ENCODE measurements at places on chromosomes 1 and 21. TPM values are rescaled to one million over a fixed set of nuclear protein-coding genes. Genes with fewer than 3 reads are reported as not detected.

The SPATA45 gene
- total RNA-seq = not detected

The GCSAML gene
- total RNA-seq = not detected

The KRTAP19-1 gene
- not detected for total RNA-seq

The THEM5 gene
- total RNA-seq = not detected

The S100A11 gene
- total RNA-seq = 65.8 TPM

- no peak for DNase-seq
Measured at GRCh38 chr1:234771642-234772344, 161.8 kb upstream of the IRF2BP2 start.

DNA sequence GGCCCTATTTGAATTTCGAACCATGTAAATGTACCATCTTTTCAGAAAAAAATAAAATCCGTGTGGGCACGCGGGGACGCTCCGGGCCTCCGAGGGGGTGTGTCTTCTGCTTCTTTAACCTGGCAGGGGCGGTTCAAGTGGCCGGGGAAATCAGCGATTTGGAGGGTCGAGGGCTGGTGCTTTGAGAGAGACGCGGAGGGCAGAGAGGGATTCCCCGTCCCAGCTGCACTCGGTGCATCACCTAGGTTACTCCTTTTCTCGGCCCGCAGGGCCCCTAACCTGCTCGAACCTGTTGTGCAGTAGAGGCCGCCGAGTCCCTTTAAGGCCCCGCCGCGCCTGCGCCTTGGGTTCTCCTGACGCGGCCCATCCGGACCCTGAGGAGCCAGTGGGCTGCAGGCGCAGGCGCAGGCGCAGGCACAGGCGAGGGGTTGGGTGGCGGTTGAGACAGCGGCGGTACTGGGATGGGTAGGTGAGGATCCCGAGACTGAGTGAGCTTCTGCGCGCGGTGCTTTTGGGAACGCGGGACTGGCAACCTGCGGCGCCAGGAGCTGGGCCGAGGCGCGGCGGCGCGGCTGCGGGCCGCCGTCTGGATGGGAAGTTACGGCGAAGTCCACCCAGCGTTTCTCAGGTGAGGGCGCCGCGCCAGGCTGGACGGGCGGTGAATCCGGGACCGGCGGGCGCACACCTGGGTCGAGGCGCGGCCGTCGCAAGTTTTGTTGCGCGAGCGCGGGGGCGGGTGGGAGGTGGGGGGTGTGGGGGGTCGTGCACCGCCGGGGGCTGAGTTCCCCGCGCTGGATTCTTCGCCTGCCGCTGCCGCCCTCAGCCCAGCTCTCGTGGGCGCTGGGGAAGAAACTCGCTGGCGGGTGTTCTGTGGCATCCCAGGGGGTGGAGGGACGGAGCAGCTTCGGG is at the start of gene NBPF3:
Gene NBPF3 (plus strand): TSS at position 417 of the 909 bp plus-strand sequence. CDS start 4,950 bp downstream, outside the sequence.
- DNase-seq = peak; percentile 94

- DNase-seq = no peak
Measured at GRCh38 chr1:56120021-56120420, 459.3 kb downstream of the PLPP3 start.

DNA sequence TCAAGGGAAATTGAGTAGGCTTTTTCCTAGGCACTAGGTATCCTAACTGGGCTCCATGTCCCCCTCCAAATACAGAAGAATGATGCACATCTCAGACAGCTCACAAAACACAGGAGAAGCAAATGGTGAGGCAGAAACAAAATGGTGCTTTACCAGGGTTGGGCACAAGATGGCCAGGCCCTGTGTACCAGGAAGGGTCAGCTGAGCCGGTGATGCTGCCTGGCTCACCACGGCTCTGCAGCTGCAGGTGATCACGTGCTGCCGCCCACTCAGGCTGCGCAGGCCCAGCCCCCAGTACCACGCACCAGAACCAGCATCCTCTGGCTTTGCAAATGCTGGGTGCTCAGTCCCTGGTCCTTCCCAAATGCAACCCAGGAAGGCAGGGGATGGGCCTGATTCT is 993 bp upstream of the DSCAM start:
- DNase-seq = no peak

- DNase-seq = no peak
Measured at GRCh38 chr1:49971088-49971487, 52.7 kb downstream of the AGBL4 start.

- DNase-seq = no peak
Measured at GRCh38 chr1:168243636-168244212, 17.9 kb downstream of the SFT2D2 start.

DNA sequence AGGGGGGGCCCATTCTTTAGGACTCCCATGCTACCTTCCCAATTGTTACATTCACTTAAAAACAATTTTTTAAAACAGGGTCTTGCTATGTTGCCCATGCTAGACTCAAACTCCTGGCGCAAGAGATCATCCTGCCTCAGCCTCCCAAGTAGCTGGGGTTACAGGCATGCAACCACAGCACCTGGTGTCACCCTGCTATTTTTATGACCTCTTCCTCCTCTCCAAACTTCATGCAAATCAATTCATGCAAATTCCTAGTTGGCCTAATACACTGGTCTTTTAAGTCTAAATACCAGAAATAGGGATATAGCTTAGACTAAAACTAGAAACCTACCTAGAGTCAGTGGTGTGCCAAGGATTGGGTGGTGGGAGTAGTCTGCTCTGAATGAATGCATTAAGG is 30.1 kb downstream of the CDKN2C start:
- no peak for DNase-seq

- no peak for DNase-seq
Measured at GRCh38 chr1:30329802-30330557, 393.4 kb downstream of the MATN1 start.

GRCh38 chr21:17491716-17492414 is 21.0 kb upstream of the CXADR start:
- DNase-seq = no peak

GRCh38 chr21:39575775-39576174 is 37.0 kb upstream of the B3GALT5 start:
- no peak for DNase-seq

- DNase-seq = no peak
Measured at GRCh38 chr1:168164771-168165170, 14.0 kb upstream of the TIPRL start.

DNA sequence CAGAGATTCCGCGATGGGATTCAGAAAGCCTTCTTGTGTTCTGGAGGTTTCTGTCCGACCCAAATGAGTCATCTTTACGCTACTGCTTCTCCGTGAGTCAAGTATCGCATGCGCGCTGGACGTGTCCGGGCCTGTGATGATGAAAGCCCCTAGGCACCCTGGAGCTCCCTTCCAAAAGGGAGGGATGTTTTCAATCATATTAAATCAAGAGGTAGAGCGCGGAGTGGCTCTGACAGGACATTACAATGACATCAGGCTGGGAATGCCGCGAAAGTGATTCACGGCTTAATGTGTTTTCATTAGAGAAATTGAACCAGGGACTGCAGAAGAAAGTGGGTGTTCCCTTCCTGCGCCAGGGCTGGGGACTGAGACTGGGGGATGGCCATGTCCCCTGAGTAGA is 48.5 kb downstream of the AJAP1 start:
- DNase-seq = peak; percentile 14

GRCh38 chr1:159040206-159040605 is 30.5 kb downstream of the IFI16 start:
- no peak for DNase-seq
